Activated naive CD4-positive, alpha-beta T cell (primary cell): ENCODE measurements at places on chromosomes 1 and 21.

DNA sequence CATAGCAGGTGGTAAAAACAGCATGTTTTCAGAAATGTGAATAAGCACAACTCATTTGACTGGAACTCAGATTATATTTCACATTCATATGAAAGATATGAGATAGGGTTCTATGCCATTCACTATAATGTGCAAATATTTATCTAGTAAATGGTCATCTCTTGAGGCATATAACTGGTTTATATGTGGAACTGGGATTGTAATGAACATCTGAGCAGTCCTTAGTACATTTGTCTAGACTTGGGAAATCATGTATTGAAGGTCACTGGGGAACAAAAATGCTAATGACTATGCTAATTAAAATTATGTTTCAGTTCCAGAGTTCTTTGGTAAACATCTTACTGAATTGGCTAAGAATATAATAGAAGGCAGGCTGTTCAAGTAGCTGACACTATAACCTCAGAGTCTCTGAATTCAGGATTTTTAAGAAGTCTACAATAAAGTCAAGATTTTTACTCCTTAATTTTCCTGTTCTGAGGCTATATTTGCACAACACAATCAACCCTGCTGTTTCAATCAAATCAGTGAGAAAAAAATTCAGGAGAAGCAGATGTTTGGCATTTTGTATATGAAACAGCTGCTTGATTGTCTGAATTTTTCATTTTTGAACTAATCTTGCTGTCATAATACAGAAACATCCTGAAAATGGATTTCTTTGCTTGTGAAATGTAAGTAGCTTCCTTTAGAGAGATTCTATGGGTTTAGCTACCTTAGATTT is 244.8 kb upstream of the RGS18 start:
- DNase-seq, result no peak

DNA sequence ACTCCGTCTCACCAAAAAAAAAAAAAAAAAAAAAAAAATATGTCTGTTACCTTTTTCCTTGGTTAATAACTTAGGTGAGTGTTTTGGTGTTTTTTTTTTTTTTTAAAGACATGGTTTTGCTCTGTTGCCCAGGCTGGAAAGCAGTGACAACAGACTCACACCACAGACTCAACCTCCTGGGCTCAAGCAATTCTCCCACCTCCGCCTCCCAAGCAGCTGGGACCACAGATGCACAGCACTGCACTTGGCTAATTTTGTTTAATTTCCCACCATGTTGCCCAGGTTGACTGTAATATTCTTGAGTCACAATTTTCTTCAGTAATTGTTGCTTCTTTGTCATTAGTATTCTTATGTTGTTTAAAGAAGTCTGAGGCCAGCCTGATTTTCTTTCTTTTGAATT is 149.2 kb upstream of the SYT6 start:
- no peak for DNase-seq

DNA sequence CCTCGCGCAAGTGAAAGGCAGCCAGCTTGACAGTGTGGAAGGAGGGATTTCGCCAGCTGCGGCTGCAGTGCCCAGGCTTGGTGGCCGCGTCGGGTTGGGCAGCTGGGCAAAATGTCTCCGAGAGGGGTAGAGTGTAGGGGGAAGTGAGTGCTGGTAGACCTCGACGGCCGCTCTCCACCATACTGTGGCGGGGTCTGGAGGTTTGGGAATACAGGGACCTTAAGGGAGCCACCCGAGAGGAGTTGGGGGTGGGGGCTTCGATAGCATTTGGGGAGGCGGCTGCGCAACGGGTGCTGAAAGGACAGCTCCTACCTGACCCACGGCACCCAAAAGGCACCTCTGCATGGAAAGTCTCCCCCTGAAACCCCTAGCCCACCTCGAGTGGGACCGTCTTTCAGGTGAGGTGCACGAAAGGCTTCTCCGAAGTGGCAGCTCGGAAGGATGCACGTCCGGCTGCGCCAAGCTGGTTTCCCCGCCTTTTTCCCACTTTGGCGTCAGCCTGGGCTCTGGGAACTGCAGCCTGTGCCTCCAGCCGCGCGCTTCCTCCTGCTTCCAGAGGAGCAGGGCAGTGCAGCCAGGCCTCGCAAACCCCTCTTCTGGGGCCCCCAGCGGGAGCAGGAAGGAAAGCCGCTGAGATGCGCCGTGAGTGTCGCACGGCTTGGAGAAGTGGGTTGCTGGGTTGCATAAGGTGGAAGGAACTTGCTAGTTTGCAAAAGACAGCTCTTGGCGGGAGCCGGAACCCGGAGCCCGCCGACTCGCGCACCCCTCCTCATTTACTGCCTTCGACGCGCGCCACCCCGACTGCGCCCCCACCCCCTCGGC is 531 bp upstream of the HMGN2 start:
- DNase-seq, result peak; percentile 48

- no peak for DNase-seq
Measured at GRCh38 chr1:82991569-82991968, 1007.4 kb downstream of the TTLL7 start.

- no peak for DNase-seq
Measured at GRCh38 chr1:235229868-235230267, 68.8 kb upstream of the RBM34 start.

- no peak for DNase-seq
Measured at GRCh38 chr1:43858324-43858723, 75.3 kb upstream of the ARTN start.

GRCh38 chr1:31373897-31374486 is 1.1 kb upstream of the FABP3 start:
- DNase-seq, result no peak

GRCh38 chr21:24856326-24856725 is 751.0 kb downstream of the MRPL39 start:
- no peak for DNase-seq

GRCh38 chr21:45291613-45292398 is 4.1 kb upstream of the POFUT2 start:
- no peak for DNase-seq

- DNase-seq, result no peak
Measured at GRCh38 chr1:229130028-229130668, 140.8 kb upstream of the RAB4A start.

DNA sequence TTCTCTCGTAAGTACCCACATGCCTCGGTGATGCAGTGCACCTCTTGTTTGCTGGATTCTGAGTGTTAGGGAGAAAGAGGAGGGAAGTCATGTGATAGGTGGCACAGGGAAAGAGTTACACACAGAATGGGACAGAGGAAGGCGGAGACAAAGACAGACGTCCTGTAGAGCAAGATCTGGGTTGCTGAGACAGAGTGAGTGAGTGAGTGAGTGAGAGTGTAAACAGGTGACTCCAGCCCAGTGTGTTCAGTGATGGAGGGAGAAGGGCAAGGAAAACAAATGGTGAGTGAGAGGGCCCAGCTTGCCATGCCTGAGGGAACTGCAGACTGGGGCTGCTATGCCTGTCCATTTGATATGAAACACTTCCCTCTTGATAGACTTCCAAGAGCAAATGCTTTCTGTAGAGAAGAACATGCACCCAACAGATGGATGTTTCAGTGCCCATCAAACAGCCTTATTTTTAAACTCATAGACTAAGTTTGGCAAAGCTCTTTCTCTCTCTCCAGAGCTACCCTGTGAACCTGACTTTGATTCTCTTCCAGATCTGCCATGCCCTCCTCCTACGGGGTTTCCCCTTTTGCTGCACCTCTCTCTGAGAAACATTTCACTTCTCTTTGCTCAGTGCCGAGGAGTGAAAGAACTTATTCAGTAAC is 209.9 kb upstream of the COA6 start:
- no peak for DNase-seq

DNA sequence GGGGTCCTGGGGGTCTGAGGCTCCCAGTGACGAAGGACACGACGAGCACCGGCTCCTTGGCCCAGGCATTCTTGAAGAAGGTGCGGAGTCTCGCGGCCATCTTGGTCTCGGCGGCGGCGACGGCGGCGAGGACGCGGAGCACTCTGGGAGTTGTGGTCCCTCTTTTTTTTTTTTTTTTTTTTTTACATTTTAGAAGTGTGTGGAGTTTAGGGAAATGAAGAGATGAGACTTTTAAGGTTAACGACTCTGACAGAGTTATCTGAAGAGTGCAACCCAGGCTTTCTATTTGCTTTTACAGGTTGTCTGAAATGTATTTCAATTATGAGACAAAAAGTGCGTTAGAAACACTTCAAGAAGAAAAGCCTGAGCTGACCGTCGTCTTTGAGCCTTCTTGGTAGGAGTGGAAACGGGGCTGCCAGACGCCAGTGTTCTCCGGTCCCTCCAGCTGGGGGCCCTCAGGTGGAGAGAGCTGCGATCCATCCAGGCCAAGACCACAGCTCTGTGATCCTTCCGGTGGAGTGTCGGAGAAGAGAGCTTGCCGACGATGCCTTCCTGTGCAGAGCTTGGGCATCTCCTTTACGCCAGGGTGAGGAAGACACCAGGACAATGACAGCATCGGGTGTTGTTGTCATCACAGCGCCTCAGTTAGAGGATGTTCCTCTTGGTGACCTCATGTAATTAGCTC is 9.7 kb downstream of the OR2B11 start:
- peak; percentile 3 for DNase-seq

DNA sequence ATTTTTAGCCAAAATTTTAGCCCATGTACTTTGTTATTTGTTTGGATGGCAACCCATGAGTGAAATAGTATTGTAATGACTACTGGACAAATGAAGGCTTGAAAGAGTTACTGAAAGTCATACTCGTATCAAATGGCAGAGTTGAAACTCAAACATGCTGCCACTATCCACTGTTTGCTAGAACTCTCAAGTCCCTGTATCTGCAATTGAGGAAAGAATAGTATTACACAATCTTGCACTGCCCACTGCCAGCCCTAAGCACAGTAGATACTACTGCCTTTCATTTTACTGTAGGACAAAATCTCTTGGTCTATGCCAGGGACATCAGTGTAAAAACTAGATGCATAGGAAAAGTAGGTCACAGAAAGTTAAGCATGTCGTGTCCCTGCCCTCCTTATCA is 581.1 kb upstream of the PLXNA2 start:
- no peak for DNase-seq

DNA sequence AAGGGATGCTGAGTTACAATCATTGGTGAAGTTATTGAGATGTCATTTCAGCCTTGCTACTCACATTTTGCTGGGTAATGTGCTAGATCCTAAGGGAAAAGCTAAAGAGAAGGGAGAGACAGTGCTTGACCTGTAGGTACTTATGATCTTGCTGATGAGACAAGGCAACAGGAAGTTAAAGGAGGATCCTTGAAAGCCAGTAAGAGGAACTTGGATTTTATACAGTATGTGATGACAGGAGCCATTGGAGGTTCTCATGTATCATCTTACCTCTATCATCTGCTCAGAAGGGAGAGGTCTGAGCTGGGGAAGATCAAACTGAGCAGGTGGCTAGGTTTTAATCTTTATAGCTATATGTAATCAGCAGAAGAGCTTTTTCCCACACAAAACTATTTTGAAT is 6.3 kb downstream of the APOBEC4 start:
- no peak for DNase-seq

GRCh38 chr1:178484698-178485225 is 12.0 kb downstream of the CLEC20A start:
- DNase-seq, result no peak

- DNase-seq, result no peak
Measured at GRCh38 chr1:209549443-209550205, 33.9 kb upstream of the CAMK1G start.

GRCh38 chr21:28112511-28112910 is 880.2 kb downstream of the LTN1 start:
- DNase-seq, result no peak

DNA sequence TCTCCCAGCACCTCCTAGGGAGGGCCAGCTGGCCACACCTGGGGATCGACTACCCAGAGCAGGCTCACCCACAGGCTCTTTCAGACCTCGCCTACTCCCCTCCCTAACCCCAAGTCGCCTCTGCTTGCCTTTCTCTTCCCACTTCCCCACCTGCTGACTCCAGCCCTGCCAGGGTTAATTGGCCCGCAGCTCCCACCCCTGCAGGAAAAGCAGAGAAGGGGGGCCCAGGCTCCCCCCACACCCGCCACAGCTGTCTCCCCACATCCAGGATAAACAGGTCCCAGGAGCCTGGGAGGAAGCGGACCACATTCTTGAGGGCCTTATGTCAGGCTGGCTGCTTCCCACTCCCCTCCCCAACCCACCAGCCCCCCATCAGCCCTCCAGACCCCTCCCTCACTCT is 45.0 kb downstream of the TAS1R2 start:
- no peak for DNase-seq

DNA sequence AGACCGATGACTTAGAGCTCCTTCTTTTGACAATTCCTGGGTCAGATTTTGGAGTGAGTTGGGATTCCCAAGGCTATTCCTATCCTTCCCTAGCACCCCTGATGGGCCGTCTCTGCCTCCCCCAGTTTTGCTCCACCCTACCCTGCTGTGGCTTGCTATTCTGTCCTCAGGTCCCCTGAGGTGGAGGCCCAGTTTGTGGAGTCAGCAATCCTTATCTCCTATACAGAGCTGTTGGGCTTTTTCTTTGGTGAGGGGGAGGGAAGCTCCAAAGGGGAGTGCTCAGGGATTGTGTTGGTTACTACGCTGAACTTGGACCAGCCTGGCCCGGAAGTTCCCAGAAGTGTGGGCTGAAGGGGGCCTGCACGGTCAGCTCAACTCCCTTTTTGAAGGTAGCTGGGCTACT is 7.6 kb downstream of the SESN2 start:
- DNase-seq, result no peak

DNA sequence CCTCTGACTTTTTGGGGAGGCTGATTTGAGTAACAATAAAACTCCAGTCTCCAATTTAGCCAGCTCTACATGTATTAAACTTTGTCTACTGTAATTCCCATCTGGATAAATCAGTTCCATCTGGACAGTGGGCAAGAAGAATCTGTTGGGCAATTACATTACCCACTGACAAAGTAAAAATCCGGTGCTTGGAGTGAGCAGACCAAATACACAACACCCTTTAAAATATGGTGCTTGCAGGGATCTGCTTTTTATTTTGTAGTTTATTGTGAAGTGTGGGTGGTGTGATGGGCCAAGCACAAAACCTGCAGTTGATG is 8.9 kb upstream of the CD55 start:
- no peak for DNase-seq

DNA sequence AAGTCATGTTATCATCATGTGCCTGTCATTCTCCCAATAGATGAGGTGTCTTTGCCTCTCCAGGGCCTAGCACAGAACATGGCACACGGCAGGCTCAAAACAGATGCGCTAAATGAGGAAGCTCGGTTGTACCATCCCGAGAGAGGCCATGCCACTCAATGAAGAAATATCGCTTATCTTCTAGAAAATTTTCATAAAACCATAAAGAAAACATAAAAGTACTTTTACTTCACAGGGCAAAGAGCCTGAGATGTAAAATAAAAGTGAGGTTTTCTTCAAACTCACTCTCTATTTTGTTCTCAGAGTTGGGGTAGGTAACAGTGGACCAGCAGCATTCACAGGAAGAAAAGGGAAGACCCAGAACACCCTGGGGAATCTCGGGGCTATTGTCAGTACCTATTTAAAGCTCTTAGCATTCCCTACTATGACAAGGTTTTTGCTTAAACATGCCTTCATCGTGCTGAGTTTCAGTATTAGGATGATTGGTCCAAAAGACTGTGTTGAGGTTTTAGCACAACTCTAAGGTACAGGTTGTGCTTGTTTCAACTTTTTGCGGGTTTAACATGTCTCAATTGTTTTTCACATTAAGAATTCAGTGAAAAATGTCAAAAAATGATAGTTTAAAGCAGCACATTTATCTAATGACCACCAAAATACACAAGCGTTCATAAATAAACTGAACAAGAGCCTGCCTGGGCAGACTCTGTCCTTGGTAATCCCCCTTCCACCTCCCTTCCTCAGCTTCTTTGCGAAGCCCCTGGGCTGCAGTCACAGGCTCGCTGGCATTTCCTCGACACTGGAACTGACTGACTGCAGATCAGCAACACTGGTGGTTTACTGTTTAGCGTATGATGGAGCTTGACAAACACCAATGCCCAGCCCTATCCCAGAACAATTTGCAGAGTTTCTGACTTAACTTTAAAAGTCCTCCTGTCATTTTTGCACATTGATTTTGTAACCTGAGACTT is 55.6 kb downstream of the COQ8A start:
- DNase-seq, result no peak
